Osteocyte (in vitro differentiated cells): ENCODE measurements at places on chromosomes 12 and 14. TPM values are rescaled to one million over a fixed set of nuclear protein-coding genes. Genes with fewer than 3 reads are reported as not detected.

DNA sequence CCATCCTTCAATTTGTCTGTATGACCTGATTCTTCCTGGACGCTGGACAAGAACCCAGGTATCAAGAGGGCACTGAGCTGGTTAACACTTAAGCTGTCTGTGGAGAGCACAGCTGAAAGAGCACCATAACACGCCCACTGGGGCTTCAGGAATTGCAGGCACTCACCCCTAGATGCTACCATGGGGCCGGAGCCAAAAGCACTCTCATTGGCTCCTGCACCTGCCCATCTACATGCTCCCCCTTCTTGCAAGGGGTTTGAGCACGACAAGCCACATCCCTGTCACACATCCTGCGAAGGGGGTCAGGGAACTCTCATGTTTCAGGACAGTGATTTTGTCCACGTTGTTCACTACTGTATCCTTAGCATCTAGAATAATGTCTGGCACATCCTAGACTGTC lies 35.1 kb upstream of the TBC1D15 start:
- no peaks in the 10 kb centered on the region for H3K36me3 ChIP-seq
- H3K27me3 ChIP-seq: peaks cover 53% of the 10 kb centered on the region
- H3K27ac ChIP-seq: no peak overlapping the region
- H3K4me3 ChIP-seq: no peak overlapping the region

- no peak overlapping the region for H3K4me3 ChIP-seq
- H3K27me3 ChIP-seq: no peaks in the 10 kb centered on the region
- peaks cover 14% of the 10 kb centered on the region for H3K36me3 ChIP-seq
- no peak overlapping the region for H3K27ac ChIP-seq
- DNase-seq: no peak
Measured at GRCh38 chr12:95114766-95115405, 41.5 kb upstream of the NR2C1 start.

- H3K27ac ChIP-seq: no peak overlapping the region
- DNase-seq: no peak
- H3K4me1 ChIP-seq: no peaks in the 10 kb centered on the region
- no peak overlapping the region for H3K4me3 ChIP-seq
- peaks cover 4% of the 10 kb centered on the region for H3K27me3 ChIP-seq
Measured at GRCh38 chr12:111298582-111299436, 70.1 kb downstream of the PHETA1 start.

DNA sequence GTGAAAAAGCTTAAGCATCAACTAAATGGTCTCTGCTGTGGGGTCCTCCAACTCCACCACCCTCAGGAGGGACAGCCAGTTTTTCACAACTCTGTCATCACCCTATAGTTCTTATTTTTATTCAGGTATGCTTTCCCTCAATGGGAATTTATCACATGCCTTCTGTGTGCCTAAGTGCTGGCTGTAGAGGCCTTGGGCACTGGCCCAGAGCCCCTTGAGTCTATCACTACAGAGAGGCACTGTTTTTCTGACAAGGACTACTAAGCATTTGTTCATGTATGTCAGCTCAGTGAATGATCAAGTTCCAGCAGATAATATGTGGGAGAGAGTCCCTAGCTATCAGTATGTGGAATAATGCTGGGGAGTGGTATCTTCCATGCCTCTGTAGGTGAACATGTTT lies 463.9 kb downstream of the NPAS3 start:
- no peaks in the 10 kb centered on the region for H3K36me3 ChIP-seq
- no peaks in the 10 kb centered on the region for H3K27me3 ChIP-seq
- DNase-seq: no peak
- peaks cover 11% of the 10 kb centered on the region for H3K4me1 ChIP-seq
- no peak overlapping the region for H3K27ac ChIP-seq

DNA sequence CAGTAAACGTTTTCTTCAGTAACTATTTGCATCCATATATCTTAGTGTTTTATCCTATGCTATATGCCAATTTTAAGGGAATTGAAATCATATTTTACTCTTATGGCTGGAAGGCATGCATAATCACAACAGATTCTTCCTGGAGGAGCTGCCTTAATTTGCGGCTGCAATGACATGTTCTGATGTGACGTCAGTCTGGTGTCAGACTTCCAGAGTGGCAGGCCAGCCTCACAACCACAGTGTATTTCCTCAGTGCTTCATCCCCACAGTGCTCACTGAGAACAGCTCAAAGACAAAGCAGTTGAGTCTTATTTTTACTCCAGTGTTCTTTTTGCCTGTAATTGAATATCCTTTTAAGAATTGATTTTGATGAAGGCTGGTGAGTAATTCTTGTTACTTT lies 107.1 kb downstream of the PLEKHA5 start:
- no peak overlapping the region for H3K4me3 ChIP-seq
- peak overlapping the region; percentile 88 for H3K27ac ChIP-seq
- H3K4me1 ChIP-seq: peaks cover 67% of the 10 kb centered on the region

- H3K27me3 ChIP-seq: peaks cover 3% of the 10 kb centered on the region
- H3K27ac ChIP-seq: no peak overlapping the region
- no peak overlapping the region for H3K4me3 ChIP-seq
- peaks cover 6% of the 10 kb centered on the region for H3K4me1 ChIP-seq
- no peaks in the 10 kb centered on the region for H3K36me3 ChIP-seq
Measured at GRCh38 chr12:94618995-94619695, 31.2 kb downstream of the TMCC3 start.

PZP gene
- total RNA-seq: not detected in 2 replicates

FGF6 gene
- total RNA-seq: not detected in 2 replicates
